ENCODE measurements at places on chromosomes 2 and 18.
A peak's percentile ranks its signal among the peaks of the same experiment; 100 is the strongest.

DNA sequence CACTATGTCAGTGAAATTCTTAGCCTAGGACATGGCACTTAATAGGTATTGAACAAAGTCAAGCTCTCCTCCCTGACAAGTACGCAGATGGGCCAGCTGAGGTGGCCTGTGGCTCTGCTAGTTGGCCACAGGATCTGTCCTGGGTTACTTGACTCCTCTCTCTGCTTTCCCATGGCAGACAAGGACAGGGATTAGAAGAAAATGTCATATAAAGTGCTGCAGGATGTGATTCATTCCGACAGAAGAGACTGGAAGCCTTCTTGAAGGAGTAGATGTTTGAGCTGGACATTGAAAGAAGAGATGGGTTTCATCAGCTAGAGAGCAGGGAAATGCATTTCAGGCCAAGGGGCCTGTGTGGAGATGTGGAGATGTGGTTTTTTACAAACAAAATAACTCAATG, 46.7 kb downstream of the SMAD7 start:
- no peak for DNase-seq

- DNase-seq = no peak
Observed at GRCh38 chr18:78998371-78999071, 18.9 kb downstream of the SALL3 start.

DNA sequence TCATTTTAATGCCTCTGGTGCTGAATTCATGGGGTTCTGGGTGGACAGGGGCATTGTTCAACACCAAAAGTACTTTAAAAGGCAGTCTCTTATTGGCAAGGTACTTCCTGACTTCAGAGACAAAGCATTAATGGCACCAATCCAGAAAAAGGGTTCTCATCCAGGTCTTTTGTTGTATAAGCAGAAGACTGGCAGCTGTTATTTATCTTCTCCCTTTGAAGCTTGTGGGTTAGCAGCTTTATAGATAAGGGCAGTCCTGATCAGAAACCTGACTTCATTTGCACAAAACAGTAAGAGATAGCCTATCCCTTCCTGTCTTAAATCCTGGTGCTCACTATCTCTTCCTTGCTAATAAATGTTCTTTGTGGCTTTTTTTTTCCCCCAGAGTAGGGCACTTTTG, 68.8 kb downstream of the VPS54 start:
- no peak for DNase-seq

GRCh38 chr2:18439716-18440115, 120.7 kb downstream of the RDH14 start:
- no peak for DNase-seq

DNA sequence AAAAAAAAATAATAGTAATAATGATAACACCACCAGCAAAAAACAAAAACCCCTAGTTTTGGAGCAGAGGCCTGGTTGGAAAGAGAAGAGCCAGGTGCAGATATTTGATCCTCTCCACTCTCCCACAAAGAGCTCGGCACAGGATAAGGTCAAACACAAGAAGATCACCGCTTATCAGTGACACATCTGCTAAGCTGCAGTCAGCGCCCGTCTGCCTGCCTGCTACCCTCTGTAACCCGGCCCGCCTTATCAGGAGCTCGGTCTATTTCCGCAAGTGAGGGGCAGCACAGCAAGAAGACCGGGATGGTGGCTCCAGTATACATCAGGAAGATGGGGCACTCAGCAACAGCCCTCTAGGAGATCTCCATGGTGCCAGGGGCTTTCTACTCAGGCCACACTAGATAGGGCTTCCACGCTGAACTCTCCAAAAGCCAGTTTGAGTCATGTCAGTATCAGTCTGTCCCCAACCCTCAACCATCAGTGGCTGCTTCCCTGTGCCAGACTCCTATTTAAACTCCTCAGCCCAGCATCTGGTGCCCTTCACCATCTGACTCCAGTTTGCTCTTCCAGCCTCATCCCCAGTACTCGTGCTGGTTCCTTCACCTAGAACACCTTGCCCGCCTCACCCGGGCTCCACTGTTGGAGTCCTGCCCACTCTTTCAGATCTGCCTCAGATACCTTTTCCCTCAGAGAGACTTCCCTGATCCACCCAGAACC, 67.3 kb upstream of the PPP1CB start:
- DNase-seq = no peak

- no peak for DNase-seq
Observed at GRCh38 chr2:210318486-210318885, 3.5 kb upstream of the MYL1 start.

GRCh38 chr18:48151421-48152065, 221.1 kb upstream of the SMAD2 start:
- no peak for DNase-seq

- DNase-seq = no peak
Observed at GRCh38 chr18:59446012-59446411, 86.9 kb upstream of the LMAN1 start.

DNA sequence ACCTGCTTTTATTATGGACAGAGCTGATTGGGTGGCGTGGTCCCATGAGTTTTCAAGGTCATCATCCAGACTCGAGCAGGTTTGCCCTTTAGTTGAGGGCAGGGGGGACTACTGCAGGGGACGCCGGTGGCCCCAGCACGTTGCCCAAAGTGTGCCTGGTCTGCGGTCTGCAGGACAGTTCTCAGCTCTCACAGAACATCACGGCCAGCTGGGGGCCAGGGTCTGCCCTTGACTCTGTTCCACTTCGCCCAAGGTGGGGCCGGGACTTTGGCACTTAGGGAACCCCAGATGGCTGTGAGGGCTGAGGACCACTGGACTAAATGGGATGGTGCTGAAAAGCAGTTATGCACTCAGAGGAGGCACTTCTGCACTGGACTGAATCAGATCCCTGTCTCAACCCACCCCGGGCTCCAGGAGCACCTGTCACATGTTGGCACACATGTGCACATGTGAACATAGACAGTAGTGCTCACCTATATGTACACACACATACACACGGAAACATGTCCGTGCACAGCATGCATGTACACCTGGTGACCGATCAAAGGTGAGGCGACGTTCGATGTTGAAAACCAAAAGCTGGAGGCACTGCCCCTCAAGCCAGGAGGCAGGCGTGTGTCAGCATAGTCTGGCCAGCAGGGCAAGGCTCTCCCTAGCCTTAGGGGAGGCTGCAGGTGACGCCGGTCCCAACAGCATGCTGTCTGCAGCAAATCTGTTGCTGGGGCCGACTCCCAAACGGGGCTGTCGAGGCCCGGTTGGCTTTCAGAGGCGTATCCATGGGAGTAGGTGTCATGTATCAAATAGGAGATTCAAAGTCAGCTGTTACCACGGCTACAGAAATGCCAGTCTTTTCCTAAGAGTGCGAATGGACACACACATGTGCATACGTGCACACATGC, 10.2 kb downstream of the ANO7 start:
- no peak for DNase-seq

DNA sequence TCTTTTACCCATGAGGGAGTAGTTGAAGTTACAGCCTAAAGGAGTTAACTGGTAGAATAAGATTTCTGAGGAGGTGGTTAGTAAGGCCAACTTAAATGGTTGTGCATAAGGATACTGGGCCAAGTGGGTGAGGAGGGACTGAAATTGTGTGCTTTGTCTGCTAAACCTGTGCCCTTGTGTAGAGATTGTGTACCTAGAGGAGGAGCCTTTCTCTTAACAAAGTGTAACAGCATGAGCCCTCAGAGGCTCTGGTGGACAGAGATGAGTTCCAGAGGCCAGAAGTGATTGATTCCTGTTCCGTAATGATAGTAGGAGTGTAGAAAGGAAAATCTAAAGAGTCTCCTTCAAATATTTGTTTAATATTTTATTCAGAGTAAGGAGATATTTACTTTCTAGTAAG, 42.9 kb downstream of the OTX1 start:
- no peak for DNase-seq

- no peak for DNase-seq
Observed at GRCh38 chr2:12124790-12125189, 378.4 kb downstream of the LPIN1 start.

- no peak for DNase-seq
Observed at GRCh38 chr2:106857882-106858478, 28.0 kb downstream of the ST6GAL2 start.

DNA sequence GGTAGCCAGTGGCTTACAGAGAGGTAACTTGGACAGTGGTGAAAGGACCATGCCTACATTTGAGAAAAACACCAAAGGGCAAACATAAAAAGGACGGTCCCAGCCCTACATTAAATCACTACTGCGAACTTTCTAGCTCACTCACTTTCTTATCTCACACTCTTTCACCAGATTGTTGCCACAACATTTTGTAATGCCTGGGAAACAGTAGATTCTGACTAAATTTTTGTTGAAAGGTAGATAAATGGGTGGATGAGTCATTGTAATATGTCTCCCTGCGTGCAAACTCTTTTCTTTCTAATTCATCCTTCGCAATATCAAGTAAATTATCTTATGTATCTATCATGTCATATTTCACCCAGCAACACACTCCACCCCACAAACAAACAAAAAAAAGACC, 192.2 kb downstream of the IRS1 start:
- no peak for DNase-seq

DNA sequence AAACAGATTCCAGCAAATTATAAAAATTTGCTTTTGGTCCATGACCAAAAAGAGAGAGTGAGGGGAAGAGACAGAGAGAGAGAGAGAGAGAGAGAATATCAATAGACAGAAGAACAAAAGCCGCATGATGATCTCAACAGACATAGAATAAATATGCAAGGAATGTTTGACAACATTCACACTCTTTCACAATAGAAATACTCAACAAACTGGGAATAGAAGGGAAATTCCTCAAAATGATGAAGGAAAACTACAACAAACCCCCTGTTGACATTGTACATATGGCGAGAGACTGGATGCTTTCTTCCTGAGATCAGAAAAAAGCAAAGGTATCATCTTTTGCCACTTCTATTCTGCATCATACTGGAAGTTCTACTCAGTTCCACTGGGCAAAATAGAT, 309.7 kb downstream of the RAD51AP2 start:
- no peak for DNase-seq

GRCh38 chr18:6633310-6633709, 96.2 kb upstream of the ARHGAP28 start:
- DNase-seq = no peak

GRCh38 chr2:17709897-17710296, 43.7 kb downstream of the SMC6 start:
- no peak for DNase-seq

GRCh38 chr18:9233771-9234440, 97.3 kb downstream of the ANKRD12 start:
- DNase-seq = no peak

DNA sequence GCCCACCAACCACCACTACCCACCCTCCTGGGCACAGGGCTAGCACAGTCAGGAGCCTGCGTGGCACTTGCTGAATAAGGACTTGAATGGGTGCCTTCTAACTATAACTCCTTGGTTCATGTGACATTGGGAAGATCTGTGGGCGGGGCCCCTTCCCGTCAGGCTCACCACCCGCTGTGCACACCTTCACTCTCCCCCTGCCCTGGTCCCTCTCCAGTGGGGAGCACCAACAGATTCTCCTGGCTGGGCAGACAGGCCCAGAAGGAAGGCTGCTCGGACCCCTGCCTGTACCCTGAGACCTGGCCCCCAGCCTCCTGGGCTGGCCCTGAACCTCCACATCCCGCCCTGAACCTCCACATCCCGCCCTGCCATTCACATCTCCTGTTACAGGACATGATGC, 33.4 kb upstream of the POMC start:
- no peak for DNase-seq

DNA sequence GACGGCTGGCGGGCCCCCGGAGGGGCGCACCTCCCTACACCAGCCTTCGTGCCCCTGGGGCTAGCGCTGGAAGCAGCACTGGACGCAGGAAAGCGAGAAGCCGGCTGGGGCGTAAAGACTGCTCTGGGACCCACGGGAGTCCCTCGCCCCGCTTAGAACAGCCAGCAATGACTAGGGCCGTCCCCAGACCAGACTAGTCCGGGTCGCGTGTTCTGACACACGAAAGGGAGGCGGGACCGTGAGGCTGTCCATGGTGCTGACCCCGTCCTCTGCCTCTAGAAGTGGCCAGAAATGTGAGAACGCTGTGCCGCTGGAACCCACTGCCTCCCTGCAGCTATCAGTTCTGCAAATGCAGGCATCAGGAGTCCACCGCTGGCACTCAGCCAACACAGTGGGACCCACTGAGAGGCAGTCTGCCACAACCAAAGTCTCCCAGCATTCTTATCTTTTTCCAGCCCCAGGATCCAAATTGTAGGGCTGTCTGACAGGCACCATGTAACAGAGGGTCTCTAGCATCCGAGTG, at the start of gene UCN:
UCN (minus strand) TSS at position 87 of the 523 bp plus-strand sequence. CDS start 550 bp downstream, outside the sequence.
- no peak for DNase-seq

DNA sequence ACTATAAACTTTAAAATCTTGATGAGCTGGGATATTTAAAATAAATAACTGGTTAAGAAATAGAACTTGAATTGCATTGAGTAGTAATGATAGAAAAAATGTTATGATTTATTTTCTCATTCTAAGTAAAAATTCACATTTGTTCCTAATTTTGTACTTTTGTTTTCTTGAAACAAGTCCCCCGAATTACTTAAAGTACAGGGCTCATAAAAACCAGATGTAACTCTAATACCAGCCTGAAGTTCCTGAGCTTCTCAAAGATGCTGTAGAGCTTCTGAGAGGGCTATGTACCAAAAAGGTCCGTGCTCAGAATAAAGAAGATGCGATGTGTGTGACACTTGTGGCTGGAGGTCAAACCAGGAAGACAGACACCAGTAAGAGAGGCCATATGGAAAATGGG, 116.1 kb upstream of the TACR1 start:
- DNase-seq = no peak

GRCh38 chr2:8316356-8316755, 365.5 kb upstream of the ID2 start:
- no peak for DNase-seq

- peak; percentile 68 for DNase-seq
Observed at GRCh38 chr2:135004005-135004746, 43.1 kb downstream of the MAP3K19 start.

DNA sequence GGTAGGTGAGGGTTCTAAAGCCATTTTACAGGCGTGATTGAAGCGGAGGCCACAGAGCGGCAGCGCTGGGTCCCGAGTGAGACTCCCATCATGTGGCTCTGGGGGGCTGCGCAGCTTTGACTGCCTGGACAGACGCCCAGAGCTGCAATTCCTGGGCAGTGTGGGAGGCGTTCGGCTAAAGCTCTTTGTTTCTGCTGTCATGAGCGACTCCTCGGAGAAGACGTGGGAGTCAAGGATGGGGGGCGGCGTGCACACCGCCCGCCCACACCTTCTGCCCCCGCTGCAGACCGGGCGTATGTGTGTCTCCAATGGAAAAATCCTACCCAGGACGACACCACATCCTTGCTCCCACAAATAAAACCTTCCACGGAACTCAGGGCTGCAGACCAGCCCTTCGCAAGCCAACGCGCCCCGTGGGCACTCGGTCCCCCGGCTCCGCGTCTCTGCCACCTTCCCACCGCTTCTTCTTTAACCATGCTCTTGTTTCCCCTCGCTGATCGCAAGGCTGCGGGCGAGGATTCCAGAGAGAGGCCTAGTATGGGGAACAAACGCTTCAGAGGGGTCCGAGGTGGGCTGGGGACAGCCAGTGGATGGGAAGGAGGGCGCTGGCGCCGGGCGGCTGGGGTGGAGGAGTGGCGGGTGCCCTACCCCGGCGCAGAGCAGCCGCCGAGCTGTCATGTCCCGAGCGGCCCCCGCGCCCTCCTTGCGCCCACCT, 680 bp upstream of the LBH start:
- no peak for DNase-seq
